ENCODE measurements at places on chromosomes 4 and X.

DNA sequence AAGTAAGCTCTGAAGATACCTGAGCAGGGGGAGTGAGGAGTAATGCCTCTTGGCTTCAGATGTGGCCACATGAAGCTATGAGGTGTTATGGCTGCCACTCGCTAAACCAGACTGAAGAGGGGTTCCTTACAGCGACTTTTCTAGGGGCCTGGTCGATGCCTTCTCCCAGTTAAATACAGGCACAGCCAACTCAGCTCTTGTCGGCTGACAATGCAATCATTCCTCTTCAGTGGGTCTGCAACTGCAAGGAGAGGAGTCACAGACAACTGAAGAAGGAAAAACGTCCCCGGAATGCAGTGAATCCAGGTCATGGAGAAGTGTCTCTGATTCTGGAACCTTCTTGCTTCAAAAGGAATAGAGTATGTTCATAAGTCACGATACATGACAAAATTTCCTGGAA lies 106.4 kb downstream of the RNF150 start:
- DNase-seq, result peak; percentile 37

DNA sequence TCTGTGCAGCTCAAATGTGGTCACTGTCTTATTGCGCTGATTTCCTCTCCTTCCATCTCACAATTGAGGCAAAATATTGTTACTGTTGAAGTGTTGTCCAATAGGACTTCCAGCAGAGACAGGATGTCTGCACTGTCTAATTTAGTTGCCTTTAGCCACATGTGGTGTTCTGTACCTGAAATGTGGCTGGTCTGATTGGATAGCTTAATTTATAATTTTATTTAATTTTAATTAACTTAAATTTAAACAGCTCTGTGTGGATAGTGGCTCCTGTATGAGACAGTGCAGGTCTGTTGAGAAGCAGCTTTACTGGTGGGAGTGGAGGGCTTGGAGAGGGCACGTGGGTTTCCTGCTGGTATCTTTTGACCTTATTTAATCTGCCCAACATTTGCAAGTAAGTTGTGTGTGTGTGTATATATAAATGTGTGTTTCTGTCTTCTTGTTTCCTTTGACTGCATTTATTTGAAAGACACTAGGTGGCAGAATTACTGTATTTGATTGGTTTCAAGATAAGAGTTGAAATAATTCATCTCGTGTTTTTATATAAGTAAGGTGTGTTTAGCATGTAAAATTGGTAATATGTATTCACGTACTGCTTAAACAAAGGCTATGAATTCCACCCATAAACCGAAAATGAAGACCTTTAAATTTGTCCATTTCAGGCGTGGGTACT lies 55.3 kb upstream of the MSANTD1 start:
- no peak for DNase-seq

DNA sequence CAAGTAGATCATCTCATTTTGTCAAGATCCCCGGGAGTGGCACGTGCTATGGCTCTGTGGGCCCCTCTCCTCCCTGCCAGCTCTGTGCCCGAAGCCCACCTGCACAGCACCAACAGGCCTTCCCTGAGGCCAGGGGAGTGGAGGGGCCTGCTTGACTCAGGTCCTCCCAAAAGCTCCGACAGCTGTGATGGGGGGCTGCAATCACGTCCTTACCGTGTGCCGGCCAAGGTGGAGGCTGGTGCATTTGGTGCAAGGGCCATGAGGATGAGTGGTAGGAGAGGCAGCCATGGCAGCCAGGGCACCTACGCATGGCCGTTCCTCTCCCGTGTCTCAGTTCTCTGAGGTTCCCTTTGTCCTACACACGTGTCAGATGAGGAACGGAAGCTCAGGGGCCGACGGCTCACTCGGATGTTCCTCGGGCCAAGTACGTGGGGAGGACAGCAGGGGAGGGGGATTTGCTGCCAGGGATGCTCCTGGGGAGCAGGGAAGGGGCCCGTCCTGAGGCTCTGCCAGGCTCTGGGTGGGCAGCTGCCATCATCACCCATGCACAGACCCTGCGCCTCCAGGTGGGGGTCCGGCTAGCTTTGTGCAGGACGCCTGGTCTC lies 95.8 kb downstream of the HMX1 start:
- no peak for DNase-seq

DNA sequence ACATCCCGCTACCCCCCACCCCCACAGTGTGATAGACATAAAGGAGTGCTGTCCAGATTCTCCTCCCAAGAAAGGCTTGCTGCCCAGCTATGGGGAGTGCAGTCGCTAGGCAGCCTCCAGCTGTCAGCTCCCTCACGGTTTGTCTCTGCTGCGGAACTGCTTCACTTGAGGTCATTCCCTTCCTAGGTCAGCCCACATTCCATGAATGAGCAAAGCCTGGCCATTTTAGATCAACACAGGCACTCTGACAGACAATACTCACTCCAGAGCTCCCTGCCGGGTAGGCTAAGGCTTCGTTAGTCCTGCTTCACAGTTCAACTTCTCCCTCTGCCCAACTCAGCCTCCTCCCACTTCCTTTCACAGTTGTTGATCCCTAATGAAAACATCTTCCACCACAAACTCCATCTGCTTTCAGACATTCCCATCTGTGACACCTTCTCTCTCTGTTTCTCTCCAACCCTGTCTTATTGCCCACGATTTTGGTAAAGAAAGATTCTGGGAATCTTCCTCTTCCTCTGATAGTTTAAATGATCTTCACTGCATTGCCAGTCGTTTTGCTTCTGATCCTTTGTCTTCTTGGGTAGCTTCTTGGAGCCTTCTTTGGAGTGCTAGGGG lies 318.9 kb upstream of the F9 start:
- DNase-seq, result no peak

- DNase-seq, result no peak
Measured at GRCh38 chr4:66602622-66603021, 932.3 kb upstream of the EPHA5 start.

GRCh38 chrX:33188286-33188685 lies 23.1 kb downstream of the DMD start:
- no peak for DNase-seq

- DNase-seq, result no peak
Measured at GRCh38 chrX:97399400-97399799, 515.7 kb downstream of the RPA4 start.

Measured in retina (tissue), 1 donor.